ENCODE measurements at places on chromosomes 6 and 20.

- peak overlapping the region; percentile 59 for H3K4me3 ChIP-seq
- peak overlapping the region; percentile 55 for H3K27ac ChIP-seq
- H3K27me3 ChIP-seq: no peaks in the 10 kb centered on the region
These were observed 902 bp downstream of the SLC29A1 start for GRCh38 chr6:44224029-44224964.

GRCh38 chr6:96613291-96613999 lies 50.5 kb downstream of the FHL5 start:
- no peaks in the 10 kb centered on the region for H3K4me1 ChIP-seq
- H3K36me3 ChIP-seq: no peaks in the 10 kb centered on the region
- no peak overlapping the region for H3K4me3 ChIP-seq

GRCh38 chr20:63098195-63098810 lies 91.5 kb upstream of the BHLHE23 start:
- no peaks in the 10 kb centered on the region for H3K4me1 ChIP-seq
- no peak overlapping the region for H3K27ac ChIP-seq
- H3K4me3 ChIP-seq: no peak overlapping the region
- H3K36me3 ChIP-seq: no peaks in the 10 kb centered on the region

GRCh38 chr6:10112871-10113549 lies 301.9 kb downstream of the TFAP2A start:
- no peak overlapping the region for H3K27ac ChIP-seq
- no peaks in the 10 kb centered on the region for H3K27me3 ChIP-seq
- no peaks in the 10 kb centered on the region for H3K4me1 ChIP-seq
- H3K36me3 ChIP-seq: no peaks in the 10 kb centered on the region
- no peak for DNase-seq

DNA sequence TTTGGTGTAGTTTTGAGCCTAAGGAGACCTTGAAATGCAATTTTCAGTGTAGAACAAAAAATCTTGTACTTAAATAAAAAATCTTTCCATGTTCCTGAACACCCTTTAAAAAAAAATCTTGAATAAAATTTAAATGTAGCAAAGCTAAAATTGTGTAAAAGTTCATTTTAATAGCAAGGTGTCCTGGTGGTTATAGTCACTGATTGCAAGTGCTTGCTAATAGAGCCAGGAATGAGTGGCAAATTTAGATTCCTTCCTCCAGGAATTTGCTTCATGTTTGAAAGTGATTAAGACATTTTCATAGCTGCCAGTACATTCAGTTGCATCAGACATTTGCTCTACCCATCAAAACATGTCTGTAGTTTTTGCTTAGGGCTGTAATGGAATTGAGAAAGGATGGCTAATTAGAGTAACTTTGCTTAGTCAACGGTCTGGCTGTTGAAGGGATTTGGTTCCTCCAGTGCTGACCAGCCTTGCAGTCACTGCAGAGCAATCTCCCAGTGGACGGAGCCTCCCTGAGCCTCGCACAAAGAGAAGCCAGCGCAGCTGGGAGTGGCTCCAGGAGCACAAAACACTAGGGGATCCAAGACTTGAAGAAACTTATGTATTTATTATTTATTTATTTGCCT lies 36.5 kb downstream of the AKAP12 start:
- no peaks in the 10 kb centered on the region for H3K27me3 ChIP-seq
- peaks cover 10% of the 10 kb centered on the region for H3K4me1 ChIP-seq
- H3K4me3 ChIP-seq: no peak overlapping the region
- H3K36me3 ChIP-seq: no peaks in the 10 kb centered on the region
- no peak for DNase-seq

DNA sequence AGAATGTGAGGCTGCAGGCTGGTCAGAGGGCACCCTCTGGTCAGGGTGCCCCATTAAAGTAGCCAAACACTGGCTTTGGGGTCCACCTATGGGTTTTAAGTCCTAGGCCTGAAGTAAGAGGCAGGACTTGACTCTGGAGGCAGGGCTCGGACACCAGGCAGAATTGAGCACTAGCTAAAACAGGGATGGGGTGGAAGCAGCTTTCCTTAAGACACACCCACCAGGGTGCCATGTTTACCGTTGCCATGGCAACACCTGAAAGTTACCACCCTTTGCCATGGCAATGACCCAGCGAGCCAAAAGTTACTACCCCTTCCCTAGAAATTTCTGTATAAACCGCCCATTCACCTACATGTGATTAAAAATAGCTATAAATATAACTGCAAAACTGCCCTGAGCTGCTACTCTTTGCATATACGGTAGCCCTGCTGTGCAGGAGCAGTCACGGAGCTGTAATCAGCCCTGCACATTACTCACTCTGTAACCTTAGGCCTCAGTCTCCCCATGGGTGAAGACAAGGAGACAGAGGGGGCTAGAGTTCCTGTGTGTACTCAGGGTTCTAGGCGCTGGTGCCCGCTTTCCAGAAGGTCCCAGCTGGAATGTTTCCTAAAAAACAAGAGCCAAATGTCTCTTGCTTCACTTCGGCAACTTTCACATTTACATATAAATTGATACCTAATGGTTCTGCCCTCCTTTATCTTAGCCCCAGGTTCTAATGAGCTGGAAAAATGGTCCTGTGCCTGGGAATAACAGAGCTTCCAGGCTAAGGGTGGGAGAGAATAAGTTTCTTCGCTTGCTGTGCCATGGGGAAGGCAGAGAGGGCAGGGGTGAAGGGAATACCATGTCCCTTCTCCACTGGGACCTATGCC lies 27.2 kb upstream of the SRSF6 start:
- no peaks in the 10 kb centered on the region for H3K4me1 ChIP-seq
- H3K27ac ChIP-seq: no peak overlapping the region
- H3K27me3 ChIP-seq: no peaks in the 10 kb centered on the region
- H3K4me3 ChIP-seq: no peak overlapping the region
- H3K36me3 ChIP-seq: no peaks in the 10 kb centered on the region

- no peaks in the 10 kb centered on the region for H3K36me3 ChIP-seq
- no peaks in the 10 kb centered on the region for H3K27me3 ChIP-seq
- H3K4me1 ChIP-seq: peaks cover 23% of the 10 kb centered on the region
- no peak overlapping the region for H3K4me3 ChIP-seq
- no peak for DNase-seq
- H3K27ac ChIP-seq: no peak overlapping the region
These were observed 82.9 kb downstream of the KIF6 start for GRCh38 chr6:39642270-39642669.

GRCh38 chr6:107128577-107128976 lies 13.3 kb upstream of the BEND3 start:
- no peak overlapping the region for H3K4me3 ChIP-seq
- no peaks in the 10 kb centered on the region for H3K4me1 ChIP-seq
- H3K27me3 ChIP-seq: no peaks in the 10 kb centered on the region
- DNase-seq: no peak
- no peak overlapping the region for H3K27ac ChIP-seq

DNA sequence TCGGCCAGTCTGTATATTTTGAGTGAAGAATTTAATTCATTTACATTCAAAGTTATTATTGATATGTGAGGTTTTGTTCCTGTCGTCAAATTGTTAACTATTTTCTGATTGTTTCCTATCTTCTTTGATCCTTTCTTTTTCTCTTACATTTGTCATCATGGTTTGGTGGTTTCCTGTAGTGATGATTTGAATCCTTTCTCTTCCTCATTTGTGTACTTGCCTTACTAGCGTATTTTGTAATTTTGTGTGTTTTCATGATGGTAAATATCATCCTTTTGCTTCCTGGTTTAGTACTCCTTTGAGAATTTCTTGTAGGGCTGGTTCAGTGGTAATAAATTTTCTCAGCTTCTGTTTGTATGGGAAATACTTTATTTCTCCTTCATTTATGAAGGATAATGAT lies 151.7 kb upstream of the CEP162 start:
- H3K4me1 ChIP-seq: no peaks in the 10 kb centered on the region
- no peak for DNase-seq
- H3K27me3 ChIP-seq: peaks cover 2% of the 10 kb centered on the region
- H3K4me3 ChIP-seq: no peak overlapping the region
- no peak overlapping the region for H3K27ac ChIP-seq

GRCh38 chr20:63973636-63974401 lies 4.1 kb upstream of the ZNF512B start:
- peaks cover 15% of the 10 kb centered on the region for H3K4me1 ChIP-seq
- no peaks in the 10 kb centered on the region for H3K27me3 ChIP-seq
- peak; percentile 77 for DNase-seq

DNA sequence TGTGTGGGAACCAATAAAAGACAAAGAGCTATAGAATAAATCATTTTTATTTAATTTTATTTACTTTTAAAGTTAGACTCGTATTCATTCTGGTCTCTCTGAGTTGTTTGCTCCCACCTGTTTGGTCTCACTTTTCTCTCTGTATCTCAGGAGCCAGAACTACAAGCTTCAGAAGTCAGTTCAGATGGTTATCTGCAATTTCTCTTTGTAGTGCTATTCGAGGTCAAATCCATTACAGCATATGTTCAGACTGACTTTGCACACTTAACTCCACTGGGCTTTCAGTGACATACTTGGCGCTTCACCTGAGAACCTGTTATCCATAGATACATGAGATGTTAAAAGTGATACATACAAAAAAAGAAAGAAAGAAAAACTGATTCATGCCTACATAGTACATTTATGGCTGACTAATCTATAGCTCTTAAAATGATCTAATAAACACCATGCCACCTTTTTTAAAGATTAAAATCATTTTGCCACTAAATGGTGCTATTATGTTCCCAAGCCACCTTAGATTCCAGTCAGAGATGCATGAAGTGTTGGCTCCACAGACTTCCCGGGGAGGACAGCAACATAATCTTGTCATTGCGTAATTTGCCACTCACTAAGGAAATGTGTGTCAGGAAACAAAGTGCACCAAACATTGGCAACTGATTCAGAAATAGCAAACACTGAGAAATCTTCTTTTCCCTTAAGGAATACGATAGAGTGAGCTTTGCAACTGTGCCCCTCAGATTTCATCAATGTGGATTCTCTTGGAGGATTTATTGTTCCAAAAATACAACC lies 396.7 kb downstream of the HACE1 start:
- no peaks in the 10 kb centered on the region for H3K27me3 ChIP-seq
- H3K27ac ChIP-seq: no peak overlapping the region
- DNase-seq: peak; percentile 50
- no peaks in the 10 kb centered on the region for H3K4me1 ChIP-seq
- no peaks in the 10 kb centered on the region for H3K36me3 ChIP-seq

GRCh38 chr6:152110886-152111820 lies 303.7 kb downstream of the ESR1 start:
- H3K27ac ChIP-seq: no peak overlapping the region
- no peaks in the 10 kb centered on the region for H3K36me3 ChIP-seq
- no peaks in the 10 kb centered on the region for H3K27me3 ChIP-seq
- no peak for DNase-seq
- H3K4me3 ChIP-seq: no peak overlapping the region

GRCh38 chr6:56757588-56757984 lies 114.9 kb upstream of the DST start:
- no peaks in the 10 kb centered on the region for H3K27me3 ChIP-seq
- no peaks in the 10 kb centered on the region for H3K36me3 ChIP-seq
- H3K27ac ChIP-seq: no peak overlapping the region
- peaks cover 34% of the 10 kb centered on the region for H3K4me1 ChIP-seq
- DNase-seq: peak; percentile 64

DNA sequence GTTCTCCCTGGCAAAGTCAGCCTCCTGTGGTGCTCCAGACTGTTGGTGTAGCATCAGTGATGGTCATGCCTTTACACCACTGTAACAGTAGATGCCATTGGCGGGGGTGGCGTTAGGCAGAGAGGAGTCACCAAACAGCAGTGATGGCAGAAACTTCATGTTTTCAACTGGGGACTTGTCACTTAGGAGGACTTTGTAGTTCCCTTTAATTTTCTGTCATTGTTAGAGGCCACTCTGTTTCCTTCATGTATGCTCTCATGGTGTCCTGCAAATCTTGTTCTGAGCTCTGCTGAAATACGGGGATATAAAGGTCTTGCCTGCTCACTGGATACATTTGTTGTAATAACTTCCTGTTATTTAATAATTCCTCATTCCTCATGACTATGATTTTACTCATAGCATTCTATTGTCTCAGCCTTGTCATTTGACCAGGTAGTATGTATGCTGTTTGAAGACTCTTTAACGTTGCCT lies 4.6 kb downstream of the MAP3K4 start:
- no peak overlapping the region for H3K27ac ChIP-seq
- DNase-seq: no peak
- no peaks in the 10 kb centered on the region for H3K4me1 ChIP-seq
- no peaks in the 10 kb centered on the region for H3K27me3 ChIP-seq

GRCh38 chr6:161546632-161547031 lies 272.8 kb upstream of the AGPAT4 start:
- no peak overlapping the region for H3K4me3 ChIP-seq
- no peaks in the 10 kb centered on the region for H3K36me3 ChIP-seq
- H3K4me1 ChIP-seq: peaks cover 12% of the 10 kb centered on the region
- H3K27me3 ChIP-seq: peaks cover 65% of the 10 kb centered on the region
- DNase-seq: no peak
- H3K27ac ChIP-seq: no peak overlapping the region

GRCh38 chr6:88145298-88145963 lies 20.7 kb downstream of the CNR1 start:
- no peaks in the 10 kb centered on the region for H3K27me3 ChIP-seq
- no peak overlapping the region for H3K27ac ChIP-seq
- no peak overlapping the region for H3K4me3 ChIP-seq

DNA sequence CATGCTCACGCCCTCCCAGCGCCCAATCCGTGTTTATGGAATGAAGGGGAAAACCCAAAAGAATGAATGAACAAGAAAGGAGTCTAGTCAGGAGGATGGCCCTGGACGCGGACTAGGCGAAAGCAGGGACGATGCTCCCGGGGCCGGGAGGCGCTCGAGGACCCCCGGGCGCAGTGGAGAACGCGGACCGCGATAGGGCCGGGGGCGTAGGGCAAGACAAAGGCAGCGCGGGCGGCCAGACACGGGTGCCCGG lies 758 bp downstream of the GCLC start:
- H3K36me3 ChIP-seq: no peaks in the 10 kb centered on the region
- H3K4me3 ChIP-seq: peak overlapping the region; percentile 74
- H3K27ac ChIP-seq: peak overlapping the region; percentile 78
- H3K4me1 ChIP-seq: peaks cover 12% of the 10 kb centered on the region

GRCh38 chr6:47091886-47092668 lies 49.9 kb upstream of the ADGRF1 start:
- no peak for DNase-seq
- no peaks in the 10 kb centered on the region for H3K27me3 ChIP-seq
- no peaks in the 10 kb centered on the region for H3K36me3 ChIP-seq
- no peaks in the 10 kb centered on the region for H3K4me1 ChIP-seq

DNA sequence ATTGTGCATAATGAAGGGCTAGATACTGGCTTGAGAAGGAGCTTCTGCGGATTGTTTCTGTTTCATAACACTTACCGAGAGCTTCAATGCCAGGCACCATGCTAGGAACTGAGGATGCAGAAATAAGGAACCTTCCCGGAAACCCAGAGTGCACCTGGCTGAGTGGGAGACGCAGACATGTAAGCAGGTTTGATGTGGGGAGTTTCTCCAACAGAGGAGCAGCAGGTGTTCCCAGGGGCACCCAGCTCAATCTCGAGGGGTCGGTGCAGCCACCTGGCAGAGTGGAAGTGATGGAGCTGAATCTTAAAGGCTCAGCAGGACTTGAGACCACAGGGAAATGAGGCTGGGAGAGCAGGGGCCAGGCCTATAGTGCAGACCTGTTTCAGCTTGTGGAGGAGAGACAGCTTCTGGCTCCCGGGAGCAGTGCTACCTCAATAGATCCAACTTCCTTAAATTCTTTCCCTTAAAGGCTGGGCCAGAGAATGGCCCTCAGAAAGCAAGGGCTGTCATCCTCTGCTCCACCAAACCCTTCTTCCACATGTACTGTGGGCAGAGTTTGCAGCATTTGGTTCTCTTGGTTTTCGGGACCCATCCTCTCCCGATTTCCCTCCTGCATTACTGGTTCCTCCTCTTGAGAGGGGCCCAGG lies 27.8 kb upstream of the SRC start:
- no peak for DNase-seq
